ENCODE measurements at places on chromosomes 2 and 18.

DNA sequence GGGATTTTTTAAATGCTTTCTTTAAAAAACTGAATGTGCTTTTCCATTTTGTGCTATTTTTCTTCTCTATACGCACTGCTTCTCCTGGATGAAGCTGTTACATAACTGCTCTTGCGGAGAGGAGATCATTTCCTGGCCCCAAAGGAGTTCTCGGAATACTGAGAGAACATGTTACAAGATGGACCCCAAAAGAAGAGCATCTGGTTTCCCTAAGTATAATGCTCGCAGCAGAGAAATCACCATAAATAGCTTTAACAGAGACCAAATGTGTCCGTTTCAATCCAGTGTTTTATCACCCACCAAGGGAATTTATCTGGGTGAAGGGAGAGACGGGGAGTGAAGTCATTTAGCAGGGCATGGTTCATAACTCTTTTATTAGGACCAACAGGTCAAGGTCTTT lies 80.1 kb downstream of the RBM43 start:
- no peak for DNase-seq

DNA sequence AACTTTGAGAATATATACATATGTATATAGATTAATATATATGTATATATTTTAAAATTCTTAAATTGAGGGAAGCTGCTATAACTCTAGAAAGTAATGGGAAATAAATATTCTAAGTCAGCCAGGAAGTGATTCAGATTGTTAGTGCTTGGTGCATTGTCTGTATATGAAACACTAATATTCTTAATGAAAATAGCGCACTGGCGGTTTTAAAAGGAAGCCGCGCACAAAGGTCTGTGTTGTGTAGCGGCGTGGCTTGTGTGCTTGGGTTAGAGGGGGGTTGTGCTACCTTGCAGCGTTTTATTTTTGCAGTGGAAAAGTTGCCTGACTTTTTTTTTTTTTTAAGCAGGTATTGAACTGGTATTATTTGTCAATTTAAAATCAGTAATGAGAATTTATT lies 11.3 kb downstream of the TSHZ1 start:
- DNase-seq: peak; percentile 37

DNA sequence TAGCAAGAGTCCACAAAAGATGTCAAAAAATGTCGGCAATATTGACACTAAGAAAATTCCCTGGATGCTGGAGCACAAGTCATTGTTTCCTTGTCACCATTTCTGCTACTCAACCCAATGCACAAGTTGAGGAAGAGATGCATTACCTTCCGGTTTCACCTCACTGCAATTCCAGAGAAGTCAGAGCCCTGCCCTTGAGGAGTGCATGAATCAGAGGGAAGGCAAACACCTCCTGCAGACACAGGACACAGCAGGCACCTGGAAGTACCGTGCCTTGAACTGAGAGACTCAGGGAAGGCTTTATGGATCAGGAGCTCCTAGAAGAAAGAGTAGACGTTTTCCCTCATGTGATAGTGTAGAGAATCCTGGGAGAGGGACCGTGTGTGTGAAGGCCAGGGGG lies 62.7 kb upstream of the ARL4C start:
- no peak for DNase-seq

- no peak for DNase-seq
Measured at GRCh38 chr2:62423883-62424458, 82.0 kb downstream of the TMEM17 start.

DNA sequence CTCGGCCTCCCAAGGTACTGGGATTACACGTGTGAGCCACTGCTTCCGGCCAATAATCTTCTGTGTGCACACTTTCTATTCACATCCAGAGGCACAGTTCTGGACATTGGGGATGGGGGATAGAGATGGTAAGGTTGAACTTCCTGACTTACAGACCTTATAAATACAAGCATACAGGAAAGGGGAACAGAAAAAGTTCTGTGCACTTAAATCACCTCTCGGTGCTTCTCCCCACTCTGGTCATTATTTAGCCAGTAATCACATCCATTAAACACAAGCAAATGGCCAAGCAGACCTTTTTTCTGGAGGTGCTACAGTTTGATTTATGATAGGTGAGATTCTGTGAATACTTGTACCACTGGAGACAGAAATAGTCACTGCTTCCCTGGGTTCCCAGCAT lies 110.6 kb downstream of the CRIM1 start:
- no peak for DNase-seq

DNA sequence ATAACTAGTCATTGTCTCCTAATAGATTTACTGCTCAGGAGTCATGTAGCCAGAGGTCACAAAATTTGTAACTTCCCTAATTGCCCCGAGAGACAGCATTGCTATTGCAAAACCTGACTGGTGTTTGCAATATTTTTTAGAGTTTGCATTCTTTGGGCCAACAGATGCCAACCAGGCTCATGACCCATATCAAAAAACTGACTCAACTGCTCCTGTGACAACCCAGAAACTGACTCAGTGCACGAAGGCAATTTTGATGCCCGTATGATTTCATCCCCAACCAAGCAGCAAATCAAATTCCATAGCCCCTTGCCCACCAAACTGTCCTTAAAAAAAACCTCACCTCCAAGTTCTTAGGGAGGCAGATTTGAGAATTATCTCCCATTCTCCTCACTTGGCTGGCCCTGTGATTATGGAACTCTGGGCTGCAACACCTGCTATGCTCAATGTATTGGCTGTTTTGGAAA lies 951.3 kb downstream of the TSN start:
- DNase-seq: peak; percentile 59

GRCh38 chr2:207311316-207312005 lies 145.7 kb upstream of the KLF7 start:
- peak; percentile 53 for DNase-seq
